ENCODE measurements at places on chromosomes 2 and 18.

GRCh38 chr2:45707006-45707405, 55.5 kb downstream of the PRKCE start:
- no peak for DNase-seq

DNA sequence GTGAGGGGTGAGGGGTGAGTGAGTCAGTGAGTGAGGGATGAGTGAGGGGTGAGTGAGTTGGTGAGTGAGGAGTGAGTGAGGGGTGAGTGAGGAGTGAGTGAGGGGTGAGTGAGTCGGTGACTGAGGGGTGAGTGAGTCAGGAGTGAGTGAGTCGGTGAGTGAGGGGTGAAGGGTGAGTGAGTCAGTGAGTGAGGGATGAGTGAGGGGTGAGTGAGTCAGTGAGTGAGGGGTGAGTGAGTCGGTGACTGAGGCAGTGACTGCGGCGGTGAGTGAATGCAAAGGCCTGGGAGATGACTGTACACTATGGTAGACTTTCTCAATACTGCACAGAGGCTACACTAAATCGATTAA, 16.6 kb downstream of the THAP4 start:
- no peak for DNase-seq

DNA sequence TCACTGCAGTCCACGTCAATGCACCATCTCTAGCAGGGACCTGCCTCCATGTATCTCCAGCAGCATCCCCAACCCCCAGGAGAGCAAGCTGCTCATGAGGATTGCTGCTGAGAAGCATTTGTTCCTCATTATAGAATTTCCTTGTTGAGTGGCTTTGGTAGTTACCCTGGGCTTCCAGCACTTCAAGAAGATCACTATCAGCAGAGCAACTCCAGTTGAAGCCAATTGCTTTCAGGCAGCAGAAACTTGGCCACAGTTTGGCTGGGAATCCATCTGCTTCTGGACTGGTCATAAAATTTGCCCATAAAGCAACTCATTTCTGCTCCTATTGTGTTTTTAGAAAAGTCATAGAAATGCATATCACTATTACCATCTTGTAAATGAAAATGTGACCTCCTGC, 17.4 kb downstream of the TRPM8 start:
- DNase-seq, result no peak

DNA sequence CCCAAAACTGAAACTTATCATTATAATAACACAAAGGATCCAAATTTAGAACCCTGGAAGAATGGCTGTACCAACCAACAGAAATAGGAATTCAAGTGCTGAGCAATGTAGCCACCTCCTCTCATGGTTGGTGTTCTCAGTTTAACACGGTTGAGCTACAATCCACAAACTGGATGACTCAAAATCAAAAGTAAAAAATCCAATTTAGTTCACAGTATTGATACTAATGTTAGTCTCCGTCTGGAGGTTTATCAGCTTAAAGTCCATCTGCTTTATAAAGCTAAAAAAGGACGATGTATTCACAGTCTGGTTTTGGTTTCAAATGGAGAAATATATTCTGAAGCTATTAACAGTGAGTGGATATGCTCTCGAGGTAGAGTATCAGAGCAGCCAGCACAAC, 40.5 kb downstream of the CNTNAP5 start:
- no peak for DNase-seq

DNA sequence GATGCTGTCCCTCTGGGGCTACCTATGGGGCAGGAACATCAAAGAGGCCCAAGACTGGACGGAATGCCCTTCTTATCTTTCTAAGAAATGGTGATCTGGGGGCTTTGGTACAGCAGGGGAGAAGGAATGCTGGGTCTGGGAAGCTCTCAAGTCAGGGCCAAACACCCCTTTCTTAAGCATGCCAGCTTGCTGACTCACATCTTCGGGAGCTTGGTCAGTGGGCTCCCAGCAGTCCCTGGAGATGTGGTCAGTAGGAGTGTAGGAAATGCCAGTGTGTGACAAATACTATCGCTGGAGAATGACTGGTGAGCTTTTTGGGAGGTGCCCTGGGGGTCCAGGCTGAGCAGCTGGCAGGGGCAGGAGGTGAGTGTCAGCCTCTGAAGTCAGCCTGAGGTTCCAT, 105.0 kb upstream of the CDC42EP3 start:
- DNase-seq, result no peak

DNA sequence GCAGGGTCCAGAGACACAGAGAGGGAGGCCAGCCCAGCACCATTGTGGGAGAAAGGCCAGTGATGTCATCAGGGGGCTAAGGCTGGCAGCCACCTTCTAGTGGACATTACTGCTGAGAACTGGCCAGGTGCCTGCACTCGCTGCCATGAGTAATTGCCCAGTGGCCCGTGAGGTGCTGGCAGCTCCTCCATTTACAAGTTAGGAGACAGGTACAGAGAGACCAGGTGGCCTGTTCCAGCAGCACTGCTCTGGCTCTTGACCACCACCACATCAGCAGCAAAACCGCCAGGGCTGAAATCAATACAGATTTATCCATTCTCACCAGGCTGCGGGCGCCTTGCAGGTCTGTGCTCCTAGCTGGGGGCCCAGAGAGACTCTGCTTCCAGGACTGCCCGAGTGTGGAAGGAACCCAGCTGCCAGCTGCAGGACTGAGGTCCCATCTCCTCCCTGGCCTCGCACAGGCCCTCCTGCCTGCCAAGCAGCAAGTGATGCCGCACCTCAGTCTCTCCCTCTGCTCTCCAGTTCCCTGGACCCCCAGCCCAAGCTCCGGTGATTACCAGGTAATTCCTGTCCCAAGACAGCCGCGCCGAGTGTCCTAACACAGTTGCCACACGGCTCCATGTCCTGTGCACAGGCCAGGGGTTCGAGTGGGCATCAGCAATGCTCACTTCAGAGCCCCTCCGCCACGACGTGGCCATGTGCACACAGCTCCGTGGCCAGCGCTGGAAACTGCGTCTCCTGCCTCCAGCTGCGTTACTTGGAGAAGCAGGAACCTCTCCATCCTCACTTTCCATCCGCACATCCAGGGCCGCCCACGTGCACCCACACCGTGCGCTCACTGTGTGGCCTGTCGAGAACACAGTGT, 101.0 kb upstream of the CTDP1 start:
- no peak for DNase-seq

- DNase-seq, result peak; percentile 38
Measured at GRCh38 chr2:100196786-100197494, 54.5 kb upstream of the AFF3 start.

DNA sequence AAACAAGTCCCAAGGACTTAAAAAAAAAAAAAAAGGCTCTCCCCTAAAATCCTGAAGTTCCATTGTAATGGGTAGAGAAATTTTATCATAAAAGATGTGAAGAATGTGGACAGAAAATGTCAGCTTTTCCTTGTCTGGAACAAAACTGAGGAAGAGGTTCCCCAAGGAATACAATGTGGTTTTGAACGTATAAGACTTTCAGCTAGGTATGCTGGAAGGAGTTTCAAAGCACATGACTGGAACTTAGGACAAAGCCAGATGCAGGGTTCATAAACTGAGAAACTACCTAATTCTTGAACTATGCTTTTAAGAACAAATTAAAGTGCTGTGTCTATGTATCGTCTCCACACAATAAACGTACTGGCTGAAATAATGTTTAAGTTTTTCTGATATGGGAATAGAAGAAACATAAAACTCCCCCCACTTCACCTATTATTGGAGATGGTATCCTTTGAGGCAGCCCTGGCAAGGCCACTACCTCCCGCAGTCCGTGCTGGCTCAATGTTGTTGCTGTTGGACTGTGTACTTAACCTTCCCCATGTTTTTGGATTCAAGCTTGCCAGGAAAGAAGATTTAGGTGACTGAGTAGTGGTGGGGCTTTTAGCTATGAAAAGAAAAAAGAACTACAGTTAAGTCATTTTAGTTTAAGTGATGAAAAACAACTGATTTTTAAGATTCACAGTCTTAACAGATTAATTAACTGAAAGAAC, 84.2 kb upstream of the DNER start:
- no peak for DNase-seq

GRCh38 chr2:196449083-196449482, 190.4 kb upstream of the CCDC150 start:
- DNase-seq, result no peak

GRCh38 chr2:190173392-190173791, 110.9 kb upstream of the MSTN start:
- DNase-seq, result no peak

DNA sequence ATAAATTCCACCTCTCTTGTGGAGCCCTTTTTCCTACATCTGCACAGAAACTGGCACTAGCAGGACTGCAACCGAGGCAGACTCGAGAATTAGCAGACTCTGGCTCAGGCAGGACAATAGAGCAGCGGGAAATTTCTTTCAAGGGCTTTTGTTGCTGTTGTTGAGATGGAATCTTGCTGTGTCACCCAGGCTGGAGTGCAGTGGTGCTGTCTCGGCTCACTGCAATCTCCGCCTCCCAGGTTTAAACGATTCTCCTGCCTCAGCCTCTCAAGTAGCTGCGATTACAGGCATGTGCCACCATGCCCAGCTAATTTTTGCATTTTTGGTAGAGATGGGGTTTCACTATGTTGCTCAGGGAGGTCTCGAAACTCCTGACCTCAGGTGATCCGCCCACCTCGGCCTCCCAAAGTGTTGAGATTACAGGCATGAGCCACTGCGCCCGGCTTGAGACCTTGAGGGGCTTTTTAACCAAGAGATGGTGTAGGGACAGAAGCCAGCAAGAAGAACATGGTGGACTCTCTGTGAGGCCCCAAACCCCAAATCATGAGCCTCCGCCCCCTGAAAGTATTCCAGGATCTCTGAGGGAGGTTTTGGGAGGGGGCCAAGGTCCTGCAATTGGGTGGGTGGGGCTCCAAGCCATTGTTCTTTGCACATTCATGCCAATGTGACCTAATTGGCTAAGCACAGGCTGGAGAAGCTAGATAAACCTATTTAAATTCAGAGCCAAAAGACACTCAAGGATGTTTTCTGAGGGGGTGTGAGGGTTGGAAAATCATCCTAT, 68.4 kb upstream of the MSH2 start:
- no peak for DNase-seq

DNA sequence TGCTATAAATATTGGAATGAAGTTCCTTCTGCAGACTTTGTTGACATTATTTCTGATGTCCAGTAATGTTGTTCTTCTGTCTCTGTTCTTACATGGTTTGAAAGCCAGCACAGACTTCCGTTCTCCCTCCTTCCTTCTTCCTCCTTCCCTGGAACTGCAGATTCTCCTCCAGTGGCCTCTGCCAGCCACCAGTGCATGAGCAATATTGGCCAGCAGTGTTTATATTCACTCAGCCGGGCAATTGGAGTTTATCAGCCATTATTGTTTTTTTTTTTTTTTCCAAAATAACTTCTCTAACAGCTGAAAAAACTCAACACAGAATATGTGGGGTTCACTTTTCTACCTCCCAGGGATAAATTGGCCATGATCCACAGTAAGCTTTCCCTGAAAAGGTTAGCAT, 86.8 kb downstream of the ADCYAP1 start:
- DNase-seq, result no peak

DNA sequence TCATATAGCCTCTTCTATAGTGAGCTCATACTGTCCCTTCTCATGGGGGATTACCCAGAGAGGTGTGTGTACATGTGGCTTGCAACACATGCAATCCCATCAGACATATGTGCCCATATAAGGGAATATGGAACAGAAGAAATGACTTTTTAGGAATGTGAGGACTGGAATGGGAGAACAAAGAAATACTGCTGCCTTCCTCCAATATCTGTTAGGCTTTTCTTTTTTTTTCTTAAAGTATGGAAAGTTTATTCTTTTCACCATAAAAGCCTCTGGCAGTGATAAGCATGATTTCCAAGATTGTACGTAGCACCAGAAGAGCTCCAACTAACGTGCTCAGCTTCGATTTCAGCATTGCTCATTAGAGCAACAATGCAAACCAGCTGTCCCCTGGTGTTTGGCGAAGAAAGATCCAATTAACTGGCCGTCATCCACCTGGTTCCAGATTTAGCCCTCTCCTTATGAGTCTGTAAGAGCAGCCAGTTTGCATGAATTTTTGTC, 113.6 kb downstream of the ADCYAP1 start:
- no peak for DNase-seq

GRCh38 chr2:226991663-226992062, 155.8 kb downstream of the RHBDD1 start:
- DNase-seq, result no peak

DNA sequence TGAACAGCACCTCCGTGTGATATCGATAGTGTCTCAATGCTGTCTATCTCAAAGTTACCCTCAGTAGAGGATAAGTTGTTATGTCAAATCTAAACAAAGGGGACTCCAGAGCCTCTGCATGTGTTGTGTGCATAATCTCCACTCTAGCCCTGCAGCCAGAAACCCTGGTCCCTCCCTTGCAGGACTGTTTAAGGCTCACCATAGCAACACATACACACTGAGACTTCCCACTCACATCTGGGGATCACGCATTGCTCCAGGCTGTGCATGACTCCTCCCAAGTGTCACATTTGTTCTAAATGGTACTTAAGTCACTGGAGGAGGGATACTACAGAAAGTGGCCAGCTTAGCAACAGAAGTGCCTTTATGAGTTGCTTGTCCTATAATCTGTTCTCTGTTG, 258.6 kb upstream of the CRIM1 start:
- no peak for DNase-seq

- DNase-seq, result no peak
Measured at GRCh38 chr2:10265329-10266132, 37.2 kb upstream of the HPCAL1 start.

DNA sequence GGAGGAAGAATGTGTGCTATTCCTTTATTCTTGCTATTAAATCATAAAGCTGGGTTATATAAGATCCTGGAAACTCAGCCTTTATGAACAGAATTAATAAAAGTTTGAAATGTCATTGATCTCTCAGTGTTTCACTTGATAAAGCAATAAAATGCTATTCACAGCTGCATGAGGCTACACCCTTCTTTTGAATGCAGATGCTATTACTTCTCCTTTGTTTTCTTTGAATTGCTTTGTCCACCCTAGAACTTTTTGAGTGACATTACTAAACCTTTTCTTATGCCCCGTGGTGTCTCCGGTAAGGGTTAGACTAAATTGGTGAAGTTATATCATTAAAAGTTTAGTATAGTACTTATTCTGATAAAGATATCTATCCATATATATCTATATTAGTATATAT, 18.9 kb downstream of the SERPINB5 start:
- no peak for DNase-seq

DNA sequence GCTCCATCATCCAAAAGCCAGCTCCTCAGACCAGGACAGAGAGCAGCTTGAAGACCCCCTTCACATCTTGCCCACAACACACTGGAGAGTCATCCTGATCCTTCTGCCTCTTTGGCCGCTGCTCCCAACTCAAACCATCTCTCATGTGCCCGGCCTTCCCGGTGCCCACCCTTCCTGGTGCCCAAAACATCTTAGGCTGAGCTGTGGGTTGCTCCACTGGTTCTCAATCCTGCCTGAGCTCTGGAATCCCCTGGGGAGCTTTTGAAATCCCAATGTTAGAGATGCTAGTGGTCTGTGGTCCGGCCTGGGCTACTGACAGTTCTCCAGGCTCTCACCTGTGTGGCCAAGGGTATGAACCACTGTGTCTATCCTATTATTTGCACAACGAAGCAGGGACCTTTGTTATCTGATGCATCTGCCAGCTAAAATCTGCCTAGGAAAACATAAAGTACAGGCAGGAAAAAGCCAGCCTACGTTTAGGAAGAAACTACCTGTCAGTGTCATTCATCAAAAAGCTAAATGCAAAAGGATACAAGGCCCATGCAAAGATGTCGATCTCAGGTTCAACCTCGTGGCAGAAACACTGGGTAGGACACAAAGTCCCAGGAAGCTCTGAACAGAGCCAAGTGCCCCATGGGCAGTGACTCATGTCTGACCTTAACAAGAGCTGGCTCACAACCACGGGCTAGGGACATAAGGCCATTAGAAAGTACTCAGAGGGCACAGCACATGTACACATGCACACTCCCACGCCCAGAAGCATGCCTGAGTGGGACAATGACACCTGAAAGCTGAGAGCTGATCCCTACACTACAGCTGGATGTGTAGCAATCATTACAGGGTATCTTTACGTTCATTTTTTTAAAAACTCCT, 30.8 kb downstream of the TBC1D8 start:
- no peak for DNase-seq
